GM12891 (cell line): ENCODE measurements at places on chromosomes 2 and 18.

- DNase-seq = no peak
Measured at GRCh38 chr2:12032398-12032797, 286.0 kb downstream of the LPIN1 start.

DNA sequence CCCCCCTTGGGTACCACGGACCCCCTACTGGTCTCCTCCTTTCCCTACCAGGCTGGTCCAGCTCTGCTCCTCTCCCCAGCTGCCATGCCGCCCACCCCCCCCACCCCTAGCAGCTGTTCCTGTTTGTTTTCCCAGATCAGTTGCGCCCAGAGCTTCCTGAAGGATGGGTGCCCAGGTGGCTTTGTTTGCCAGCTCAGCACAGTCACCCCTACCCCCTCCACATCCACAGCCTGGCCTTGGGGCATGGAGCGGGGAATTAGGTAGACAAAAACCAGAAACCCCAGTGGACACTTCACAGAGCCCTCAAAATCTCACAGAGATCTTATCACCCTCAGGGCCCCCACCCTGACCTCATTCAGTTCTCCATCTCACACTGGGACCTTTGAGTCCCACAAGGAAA, 3.7 kb upstream of the CRYBA2 start:
- no peak for DNase-seq

- no peak for DNase-seq
Measured at GRCh38 chr2:240051697-240052096, 1.6 kb downstream of the OR6B3 start.

DNA sequence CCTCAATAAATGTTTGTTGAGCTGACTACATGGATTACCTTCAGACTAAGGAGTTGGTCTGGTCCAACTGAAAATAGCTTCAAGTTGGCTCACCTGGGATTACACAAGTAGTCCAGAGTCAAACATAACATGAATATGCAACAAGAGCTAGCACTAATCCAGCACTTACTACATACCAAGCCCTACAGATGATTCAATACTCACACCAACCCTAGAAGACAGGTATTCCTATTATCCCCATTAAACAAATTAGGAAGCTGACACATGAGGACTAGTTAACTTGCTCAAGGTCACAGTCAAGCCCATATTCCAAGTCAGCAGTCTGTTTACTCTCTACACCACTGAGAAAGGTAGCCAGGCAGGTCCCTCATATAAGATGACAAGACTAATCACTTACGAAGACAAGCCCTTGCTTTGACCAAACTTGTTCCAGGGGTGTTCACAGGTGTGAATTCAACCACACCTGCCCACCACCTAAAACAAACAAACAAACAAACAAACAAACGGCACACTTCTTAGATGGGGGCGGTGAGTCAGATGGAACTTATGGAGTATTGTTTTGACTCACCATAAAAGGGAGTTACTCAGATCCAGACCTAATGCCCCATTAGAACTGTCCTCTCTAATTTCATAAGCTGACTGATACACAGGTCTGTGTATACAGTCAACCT, 29.1 kb downstream of the TMEM131 start:
- no peak for DNase-seq

GRCh38 chr2:113124984-113125855, 2.2 kb upstream of the IL1RN start:
- no peak for DNase-seq

DNA sequence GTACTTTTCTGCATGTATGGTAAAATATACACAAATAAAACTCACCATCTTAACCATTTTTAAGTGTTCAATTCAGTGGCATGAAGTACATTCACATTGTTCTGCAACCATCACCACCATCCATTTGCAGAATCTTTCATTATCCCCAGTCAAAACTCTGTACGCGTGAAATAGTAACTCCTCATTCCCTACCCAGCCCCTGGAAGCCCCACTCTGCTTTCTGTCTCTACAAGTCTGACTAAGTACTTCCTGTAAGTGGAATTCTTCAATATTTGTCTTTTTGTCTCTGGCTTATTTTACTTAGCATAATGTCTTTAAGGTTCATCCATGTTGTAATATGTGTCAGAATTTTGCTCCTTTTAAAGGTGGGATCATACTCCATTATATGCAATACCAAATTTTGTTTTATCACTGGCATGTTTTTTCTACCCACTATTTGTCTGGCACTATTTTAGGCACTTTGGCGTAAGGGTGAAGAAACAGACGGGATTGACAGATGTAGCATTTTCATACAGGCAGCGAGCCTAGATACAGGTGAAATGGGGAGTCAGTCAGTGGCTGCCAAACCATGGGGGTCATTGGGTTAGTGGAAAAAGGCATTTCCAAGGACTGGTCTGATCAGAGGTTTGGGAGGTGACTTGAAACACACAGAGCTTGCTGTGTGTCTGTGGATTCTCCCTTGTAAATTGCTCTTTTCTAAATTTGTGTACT, 163.2 kb upstream of the MYCN start:
- no peak for DNase-seq

- no peak for DNase-seq
Measured at GRCh38 chr2:22557406-22557805, 827.6 kb upstream of the KLHL29 start.

GRCh38 chr2:203596183-203596582, 61.1 kb upstream of the RAPH1 start:
- DNase-seq = no peak

DNA sequence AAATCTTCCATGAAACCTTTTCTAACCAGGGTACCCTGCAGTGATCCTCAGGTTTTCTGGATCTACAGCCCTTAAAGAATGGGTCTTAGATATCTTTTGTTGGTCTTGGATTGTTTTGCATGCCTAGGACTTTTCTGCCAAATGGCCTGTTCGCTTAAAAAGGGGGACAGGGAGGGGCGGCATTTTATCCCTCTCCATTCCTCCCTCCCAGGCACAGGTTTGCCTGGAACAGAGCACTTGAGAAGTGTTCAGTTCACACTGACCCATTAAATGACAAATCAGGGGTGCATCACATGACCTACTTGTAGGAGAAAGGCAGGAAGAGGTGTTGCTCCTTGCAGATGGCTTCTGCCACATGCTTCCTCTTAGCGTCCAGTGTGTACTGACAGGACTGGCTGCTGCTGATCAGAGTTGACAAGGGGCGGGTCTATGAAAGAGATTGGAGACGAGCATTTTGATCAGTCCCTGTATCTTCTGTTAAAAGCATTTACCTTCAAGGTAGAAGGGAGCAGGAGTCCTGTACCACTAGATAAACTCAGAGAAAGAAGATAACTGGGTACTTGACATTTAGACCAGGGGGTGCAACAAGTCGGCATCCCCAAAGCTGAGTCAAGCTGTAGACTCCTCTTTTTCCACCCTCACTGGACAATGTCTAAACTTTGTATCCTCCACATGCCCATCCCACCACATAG, 8.4 kb downstream of the APOB start:
- DNase-seq = no peak

DNA sequence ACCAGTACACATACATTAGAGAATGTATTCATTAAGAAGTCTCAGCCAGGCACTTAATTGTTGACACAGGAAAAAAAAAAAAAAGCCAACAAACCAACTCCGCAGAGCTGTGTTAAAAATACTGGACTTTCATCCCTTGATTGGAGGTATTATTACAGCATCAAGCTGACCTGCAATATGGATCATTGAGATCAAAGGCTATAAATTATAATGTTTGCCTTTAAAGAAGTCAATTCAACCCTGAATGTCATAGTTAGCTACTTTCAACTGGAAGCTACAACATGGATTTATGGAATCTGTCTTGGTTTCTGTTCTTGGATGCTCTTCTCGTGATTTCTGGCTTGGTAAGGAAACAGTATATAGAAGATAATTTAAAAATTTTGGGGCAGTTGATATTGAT, at the start of gene MEP1B:
Gene MEP1B, plus strand, starts transcription at position 250 of the 400 bp plus-strand sequence. Its CDS starts 32 bp downstream, at position 282.
- DNase-seq = no peak

DNA sequence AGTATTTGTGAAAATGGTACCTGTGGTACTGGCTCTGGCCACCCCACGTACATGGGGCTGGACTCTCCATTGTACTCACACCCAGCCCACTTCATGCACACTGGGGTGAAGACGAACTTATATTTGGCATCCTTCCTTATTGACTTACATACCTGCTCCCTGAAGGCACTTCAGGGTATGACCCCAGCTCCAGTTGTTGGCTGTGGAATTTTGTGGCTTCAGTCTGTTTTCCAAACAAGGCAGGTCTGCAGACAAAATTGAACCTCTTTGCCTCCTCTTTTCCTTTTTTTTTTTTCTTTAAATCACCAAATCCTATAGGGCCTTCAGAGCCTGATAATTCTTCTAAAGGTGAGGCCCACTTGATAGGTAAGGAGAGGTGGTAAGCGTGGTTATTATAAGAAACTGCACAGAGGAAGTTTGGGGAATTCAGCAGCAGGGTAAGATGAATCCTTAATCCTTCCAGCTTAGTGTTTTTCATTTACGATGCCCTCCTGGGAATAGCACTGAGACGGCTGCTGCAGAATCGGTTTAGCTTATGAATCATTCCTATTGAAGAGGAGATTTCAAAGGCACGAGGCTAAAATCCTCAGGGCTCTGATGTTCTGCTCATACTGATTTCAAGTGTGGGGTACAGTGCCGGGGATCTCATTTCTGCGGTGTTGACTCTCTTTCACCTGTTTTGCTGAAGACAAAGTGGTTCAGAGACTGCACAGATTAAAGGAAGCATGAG, 55.2 kb downstream of the KIF5C start:
- DNase-seq = no peak
